Hippocampal formation (tissue), 2 donors: ENCODE measurements at places on chromosomes 6 and 20.

DNA sequence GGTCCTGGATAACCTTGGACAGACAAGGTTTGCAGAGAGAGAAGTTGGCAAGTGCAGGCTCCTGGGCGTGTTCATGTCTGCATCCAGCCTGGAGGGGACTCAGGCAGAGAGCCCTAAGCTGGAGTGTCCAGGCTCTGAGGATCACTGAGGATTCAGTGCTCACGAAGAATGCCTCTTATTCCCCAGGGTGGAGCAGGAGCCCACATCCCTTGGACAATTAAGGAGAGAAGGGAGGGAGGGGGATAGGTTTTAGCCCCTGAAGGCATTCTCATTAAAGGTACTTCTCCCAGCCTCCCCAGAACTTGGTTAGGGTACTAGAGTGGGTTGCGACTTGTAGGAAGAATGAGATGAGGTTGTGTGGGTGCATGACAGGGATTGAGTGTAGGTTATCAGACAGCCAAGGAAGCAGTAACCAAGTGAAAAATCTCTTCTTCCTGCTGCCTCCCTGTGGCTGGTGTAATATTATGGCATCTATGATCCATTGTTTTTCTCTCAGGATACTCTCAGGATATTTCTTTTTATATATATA is 680 bp downstream of the HLA-DPB1 start:
- no peak for DNase-seq

DNA sequence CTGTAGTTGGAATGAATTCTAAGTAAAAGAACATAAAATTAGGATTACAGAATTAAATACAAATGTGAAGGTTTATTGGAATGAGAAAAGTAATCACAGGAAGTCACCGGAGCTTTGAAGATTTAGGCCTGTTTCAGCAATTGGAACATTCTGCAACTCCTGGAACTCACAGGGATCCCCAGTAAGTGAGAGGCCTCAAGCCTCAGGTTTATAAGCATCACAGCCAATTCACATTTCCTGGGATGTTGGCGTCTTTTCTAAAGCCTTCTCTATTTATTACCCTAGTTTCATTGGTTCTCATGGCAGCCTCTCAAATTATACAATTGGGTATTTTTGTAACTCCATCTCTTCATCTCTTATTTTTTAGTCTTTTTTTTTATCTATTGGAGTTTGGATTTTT is 90.4 kb upstream of the HIVEP1 start:
- no peak for DNase-seq

- peak; percentile 26 for DNase-seq
Measured at GRCh38 chr6:7723041-7723447, 2.9 kb upstream of the BMP6 start.

GRCh38 chr20:45459606-45460005 is 9.9 kb upstream of the WFDC2 start:
- DNase-seq: no peak

DNA sequence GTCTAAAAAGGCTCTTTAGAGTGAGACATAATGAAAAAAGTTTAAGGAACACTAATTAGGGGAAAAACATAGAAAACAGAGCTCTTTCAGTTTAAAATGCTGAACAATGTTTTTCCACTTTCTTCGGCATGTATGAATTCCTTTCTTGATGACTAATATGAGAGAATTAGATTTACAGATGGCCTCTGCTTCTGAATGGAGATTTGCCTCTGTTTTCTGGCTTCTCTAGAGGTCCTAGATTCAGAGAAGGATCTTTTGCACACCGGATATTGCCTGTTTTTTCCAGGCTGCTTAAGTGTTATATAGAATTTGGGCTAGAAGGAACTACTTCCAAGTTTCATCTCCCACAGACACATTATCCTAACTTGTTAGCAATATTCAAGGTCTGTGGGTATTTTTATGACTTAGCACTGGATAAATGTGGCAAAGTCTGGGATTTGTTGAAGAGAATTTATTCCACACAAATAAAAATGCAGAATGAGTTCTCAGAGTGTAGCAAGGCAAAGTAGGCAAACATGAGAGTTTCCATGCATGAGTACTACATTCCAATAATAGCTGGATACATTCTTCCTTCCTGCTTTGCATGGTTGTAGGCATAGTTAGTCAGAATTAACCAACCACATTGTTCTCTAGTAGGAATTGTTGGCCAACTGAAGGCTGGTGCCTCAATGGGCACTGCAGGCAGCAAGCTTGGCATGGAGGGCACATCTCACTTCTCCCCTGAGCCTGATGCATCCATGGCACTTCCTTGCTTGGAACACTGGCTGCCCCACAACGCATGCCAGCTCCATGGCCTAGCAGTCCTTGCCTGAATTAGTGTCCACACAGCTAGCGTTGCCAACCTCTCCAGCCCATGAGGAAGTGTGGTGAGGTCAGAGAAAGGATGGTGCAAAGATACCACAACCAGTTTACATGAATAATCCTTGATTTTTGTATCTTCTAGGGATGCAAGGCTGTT is 224.2 kb downstream of the CLIC5 start:
- DNase-seq: no peak

DNA sequence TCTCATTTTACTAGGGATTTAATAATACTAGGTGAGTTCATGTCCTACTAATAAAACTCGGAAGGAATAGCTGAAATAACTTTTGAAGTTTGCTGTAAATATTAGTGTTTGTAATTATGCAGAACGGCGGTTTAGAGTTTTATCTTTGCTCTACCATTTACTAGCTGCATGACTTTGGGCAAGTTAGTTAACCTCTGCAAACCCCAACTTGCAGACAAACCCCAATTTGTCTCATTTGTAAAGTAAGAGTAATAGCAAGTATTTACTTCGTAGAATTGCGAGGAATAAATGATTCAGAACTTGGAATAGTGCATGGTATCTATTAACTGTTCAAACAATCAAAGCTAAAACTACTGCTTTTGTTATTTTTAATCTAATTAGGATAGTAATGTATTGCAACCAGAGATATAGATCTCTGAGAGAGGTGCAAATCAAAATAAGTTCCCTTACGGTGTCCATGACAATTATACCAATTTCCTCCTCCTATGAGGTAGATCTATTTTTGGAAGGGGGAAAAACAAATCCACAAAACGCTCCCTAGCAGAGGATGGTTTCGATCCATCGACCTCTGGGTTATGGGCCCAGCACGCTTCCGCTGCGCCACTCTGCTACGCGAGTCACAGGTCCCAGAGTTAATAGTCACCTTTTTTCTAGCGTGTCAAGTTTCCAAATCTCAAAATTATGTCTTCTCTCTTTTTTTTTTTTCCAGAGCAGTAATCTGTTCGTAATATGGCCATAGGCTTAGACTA is 35.1 kb upstream of the BTN3A2 start:
- no peak for DNase-seq

DNA sequence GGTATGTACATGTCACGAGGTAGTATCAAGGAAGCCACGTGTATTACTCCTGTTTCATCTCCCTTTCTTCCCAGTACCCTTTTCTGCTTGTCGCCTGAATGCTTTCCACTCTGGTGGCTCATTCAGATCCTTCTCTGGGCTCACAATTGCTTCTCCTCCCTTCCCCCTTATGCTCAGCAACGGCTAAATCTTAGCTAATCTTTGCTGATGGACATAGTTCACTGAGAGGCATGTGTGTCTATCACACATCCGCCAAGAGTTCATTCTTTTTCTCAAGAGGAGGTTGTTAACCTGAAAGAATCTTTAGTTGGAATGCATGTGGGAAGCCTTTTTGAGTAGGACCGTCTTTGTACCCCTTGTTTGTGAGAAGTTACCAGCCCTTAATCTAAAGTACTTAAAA is 25.8 kb upstream of the MROH8 start:
- DNase-seq: no peak

GRCh38 chr20:62539198-62540045 is 63.6 kb upstream of the GATA5 start:
- no peak for DNase-seq

DNA sequence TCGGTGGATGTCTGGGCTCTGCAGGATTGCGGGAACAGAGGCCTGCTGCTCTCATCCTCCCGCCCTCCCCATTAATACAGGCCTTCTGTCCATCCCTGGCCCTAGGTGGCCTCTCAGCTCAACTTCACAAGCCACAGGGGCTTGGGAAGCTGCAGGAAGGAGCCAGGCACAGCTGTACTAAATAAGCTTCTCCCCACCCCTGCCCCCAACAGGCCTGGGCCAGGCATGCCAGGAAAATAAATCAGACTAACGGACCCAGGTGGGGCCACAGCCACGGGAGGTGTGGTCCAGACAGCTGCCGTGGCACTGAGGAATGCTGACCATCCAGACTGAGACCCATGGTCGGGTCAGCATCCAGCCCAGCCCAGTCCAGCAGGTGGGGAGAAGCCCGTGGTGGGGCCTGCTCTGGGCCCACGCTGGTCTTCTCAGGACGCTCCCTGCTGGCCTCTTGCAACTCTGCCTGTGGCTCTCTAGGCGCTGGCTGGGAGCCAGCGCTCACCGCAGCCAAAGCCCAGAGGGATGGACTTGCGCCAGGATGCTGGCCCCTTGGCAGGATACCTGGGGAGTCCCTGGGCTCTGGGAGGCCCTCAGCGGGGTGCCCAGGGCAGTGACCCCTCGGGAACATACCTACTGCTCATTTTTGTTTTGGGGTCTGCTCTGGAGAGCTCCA is 8.6 kb upstream of the YTHDF1 start:
- no peak for DNase-seq

GRCh38 chr6:135854799-135855198 is 3.3 kb downstream of the PDE7B start:
- no peak for DNase-seq

GRCh38 chr6:170368544-170368943 is 62.0 kb downstream of the FAM120B start:
- DNase-seq: no peak

- DNase-seq: no peak
Measured at GRCh38 chr6:55652429-55652828, 73.4 kb upstream of the HMGCLL1 start.

- DNase-seq: peak; percentile 62
Measured at GRCh38 chr6:157994125-157994795, 12.6 kb downstream of the SYNJ2 start.

GRCh38 chr6:105492706-105493673 is 90.1 kb upstream of the PREP start:
- no peak for DNase-seq

DNA sequence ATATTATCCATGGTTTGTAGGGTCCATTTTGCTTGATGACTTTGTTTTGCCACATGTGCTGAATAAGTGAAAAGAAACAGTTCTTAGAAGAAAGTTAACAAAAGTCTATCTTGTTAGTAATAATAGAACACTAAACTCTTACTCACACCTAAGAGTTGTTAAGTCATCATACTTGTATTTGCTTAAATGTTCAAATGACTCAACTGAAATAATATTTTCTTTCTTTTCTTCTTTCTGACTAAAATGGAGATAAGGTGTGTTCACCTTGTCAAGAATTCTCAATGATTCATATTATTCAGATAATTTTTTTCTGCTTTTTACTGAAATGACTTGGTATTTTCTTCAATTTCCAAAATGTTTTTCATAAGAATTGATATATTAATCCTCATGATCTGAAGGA is 327.2 kb downstream of the HTR1B start:
- no peak for DNase-seq

DNA sequence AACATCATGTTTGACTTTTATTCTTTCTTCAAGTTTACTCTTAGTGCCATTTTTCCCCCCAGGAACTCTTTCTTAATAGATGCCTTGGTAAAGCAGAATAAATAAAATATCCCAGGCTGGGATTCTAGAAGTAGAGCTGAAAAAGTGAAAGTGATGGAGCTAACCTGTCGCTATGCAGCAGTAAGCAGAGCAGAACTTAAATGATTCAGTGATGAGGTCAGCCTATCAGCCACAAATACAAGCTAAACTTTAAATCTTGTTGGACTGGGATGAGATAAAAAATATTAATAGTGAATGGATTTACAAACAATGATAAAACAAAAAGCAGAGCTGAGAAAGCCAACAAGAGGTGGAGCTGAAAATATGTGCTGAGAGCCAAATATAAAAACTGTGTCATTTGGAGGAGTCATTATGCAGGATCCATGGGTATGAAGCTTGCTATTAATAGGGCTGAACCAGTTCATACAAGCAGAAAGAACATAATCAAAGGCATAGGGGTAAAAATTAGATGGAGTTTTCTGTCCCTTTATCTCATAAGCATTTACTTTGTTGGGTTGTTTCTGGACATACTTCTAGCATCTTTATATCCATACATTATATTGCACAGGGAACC is 877.8 kb downstream of the EPHA7 start:
- DNase-seq: no peak

- DNase-seq: no peak
Measured at GRCh38 chr6:154969796-154970195, 25.3 kb upstream of the TIAM2 start.

DNA sequence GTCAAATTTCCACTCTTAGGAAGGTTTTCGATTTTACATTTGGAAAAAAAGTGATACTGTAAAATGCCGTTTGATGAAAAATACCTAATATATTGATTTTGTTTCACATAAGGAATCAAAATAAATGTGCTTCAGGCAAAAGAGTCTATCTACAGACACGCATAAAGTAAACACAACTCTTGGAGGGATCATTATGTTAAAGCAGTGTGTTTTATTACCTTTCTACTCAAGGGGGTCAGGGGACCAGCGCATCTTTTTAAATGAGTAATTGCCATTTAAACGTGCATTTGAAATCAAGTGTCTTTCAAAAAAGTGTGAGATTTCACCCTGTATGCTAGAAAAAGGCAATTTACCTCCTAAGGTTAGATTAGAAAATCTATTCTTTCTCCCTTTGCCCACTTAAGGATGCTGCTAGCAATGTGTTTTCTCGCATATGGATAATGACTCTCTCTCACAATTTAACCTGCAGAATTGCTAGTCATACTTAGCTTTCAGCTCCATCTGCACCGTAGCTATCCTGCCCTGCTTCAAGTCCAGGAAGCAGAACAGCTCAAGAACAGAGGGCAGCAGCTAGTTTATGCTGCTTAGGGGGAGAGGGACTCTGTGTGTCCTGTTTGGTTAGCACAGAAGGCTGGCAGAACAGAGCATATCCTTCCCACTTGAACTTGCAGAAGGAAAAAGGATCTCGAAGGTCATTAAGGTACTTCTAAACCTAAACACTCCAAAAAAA is 35.0 kb downstream of the NKAIN2 start:
- no peak for DNase-seq

- DNase-seq: peak; percentile 80
Measured at GRCh38 chr6:52399511-52400312, 20.4 kb upstream of the EFHC1 start.

DNA sequence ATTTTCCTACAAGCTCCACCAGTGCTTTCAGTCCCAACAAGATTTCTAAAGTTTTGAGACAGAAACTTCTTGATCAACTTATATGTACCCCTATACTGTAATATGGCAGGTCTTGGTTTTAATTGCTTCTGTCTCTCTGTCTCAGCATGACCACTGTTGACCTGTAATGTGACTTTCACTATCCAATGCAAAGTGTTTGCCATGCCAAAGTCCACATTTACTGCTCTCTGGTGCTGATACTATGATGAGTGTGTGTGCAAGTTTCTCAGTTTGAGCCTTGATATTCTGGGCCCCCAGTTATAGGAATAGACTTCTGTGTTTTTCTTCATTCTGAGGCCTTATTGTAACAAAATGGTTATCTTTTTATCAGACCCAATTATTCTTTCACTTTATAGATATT is 45.8 kb downstream of the OR2J2 start:
- DNase-seq: no peak

GRCh38 chr6:125577124-125577662 is 172.2 kb upstream of the HEY2 start:
- no peak for DNase-seq

- DNase-seq: no peak
Measured at GRCh38 chr20:54098047-54098446, 27.7 kb upstream of the BCAS1 start.
